Stimulated activated CD4-positive, alpha-beta T cell treated with anti-CD3 and anti-CD28 coated beads, Interleukin-2, amount 100 ng/mL, for 48 hours (primary cell): ENCODE measurements at places on chromosomes 6 and 20.

- DNase-seq, result no peak
Observed at GRCh38 chr20:5353624-5354496, 37.1 kb upstream of the PROKR2 start.

GRCh38 chr20:50003253-50003656 is 20.5 kb downstream of the SNAI1 start:
- DNase-seq, result no peak

GRCh38 chr20:19047040-19047950 is 165.1 kb upstream of the SLC24A3 start:
- no peak for DNase-seq

DNA sequence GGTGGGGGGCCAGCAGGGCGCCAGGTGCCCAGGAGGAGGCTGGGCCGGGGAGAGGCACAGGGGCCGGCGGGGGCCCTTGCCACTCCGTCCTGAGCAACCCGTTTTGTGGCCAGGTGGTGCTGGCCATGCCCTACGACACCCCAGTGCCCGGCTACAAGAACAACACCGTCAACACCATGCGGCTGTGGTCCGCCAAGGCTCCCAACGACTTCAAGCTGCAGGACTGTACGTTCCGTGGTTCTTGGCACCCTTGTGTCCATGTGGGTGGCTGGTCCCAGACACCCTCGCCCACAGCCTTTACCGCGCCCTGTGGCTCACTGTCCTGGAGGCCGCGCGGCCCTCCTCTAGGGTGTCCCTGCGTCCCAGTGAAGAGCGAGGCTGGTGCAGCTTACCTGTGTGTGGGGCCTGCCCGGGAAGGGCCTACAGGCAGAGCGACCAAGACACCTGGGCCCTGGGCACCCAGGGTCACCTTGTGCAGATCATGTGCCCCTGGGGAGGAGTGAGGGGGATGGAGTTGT is 28.7 kb downstream of the PYGB start:
- no peak for DNase-seq

DNA sequence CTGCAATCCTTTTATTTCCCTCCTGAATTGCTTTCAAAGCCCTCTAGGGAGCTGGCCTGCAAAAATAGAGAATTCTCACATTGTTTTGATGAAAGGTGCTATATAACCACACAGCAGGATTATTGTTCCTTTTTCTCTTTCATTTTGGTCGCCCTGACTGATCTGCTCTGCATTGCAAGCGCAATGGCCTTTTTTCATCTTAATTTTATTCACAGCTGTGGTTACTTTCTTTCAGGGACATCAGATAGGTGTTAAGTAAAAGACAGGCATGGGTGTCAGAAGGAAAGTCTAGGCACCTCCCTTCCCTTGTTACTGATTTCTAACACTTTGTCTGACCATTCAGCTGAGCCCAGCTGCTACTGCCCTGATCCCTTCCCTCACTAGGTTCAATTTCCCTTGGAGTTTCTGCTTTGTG is 850.5 kb upstream of the MAP3K7 start:
- no peak for DNase-seq

- DNase-seq, result no peak
Observed at GRCh38 chr6:82646231-82646615, 282.6 kb downstream of the TPBG start.
